ENCODE measurements at places on chromosomes 1 and 21.
A peak's percentile ranks its signal among the peaks of the same experiment; 100 is the strongest.

DNA sequence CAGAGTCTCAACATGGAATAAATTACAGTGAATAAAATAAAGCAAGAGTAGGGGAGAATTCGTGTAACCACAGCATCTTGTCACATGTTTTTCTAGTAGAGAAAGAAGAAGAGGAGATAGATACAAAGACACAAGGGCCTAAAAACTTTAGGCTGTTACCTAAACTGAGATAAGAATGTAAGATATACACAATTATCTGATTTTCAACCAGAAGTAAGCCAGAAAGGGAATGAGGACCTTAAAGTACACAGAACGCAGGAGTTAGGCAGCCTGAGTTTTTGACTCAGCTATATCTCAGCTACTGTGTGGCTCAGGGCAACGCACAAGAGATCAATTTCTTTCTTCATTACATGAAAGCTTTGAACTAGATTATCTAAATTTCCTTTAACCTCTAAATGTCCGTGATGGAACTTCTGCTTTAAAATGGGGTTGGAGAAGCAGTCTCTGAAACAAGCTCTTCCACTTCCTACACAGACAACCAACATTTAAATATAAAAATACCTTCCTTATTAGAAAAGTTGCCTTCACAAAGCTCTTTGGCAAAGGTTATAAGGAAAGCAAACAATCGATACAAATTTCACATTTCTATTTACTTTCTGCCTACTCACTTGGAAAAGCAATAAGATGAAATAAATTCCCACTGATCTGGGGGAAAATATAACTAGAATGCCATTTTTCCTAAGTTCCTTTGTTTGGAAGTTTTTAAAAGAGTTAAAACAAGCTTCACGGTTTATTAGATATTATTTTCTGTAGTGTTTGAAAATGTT is 5.2 kb upstream of the RGS13 start:
- DNase-seq = no peak

GRCh38 chr1:56688522-56689026 is 43.5 kb downstream of the PRKAA2 start:
- DNase-seq = no peak

DNA sequence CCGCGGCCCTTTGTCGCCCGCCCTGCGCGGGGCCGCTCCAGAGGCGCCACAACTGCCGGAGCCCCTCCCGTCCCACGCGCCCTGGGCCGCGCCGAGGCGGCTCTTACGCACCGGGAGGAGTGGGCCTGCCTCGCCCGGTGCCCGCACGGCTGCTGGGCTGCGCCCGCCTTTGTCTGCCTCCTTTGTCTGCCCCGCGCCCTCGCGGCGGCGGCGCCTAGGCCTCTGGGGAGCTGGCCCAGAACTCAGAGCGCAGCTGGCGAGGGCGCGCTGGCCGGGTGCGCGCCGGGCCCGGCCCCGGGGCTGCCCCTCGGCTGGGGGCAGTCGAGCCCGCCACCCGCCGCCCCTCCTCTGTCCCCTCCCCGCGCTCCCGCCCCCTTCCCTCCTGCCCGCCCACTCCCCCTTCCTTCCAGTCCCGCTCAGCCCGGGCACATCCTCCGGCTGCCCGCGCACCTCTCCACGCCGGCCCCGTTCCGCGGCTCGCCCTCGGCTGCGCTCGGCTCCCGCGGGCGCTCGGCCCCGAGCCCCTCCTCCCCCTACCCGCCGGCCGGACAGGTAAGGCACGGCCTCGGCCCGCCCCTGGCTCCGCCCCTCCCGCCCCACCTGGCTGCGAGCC is at the start of gene DRAXIN:
TSS of gene DRAXIN (plus strand) at position 409 of the 613 bp plus-strand sequence. CDS start 14,549 bp downstream, outside the sequence.
- DNase-seq = no peak

GRCh38 chr1:202149566-202149965 is 5.0 kb upstream of the ARL8A start:
- DNase-seq = no peak

- no peak for DNase-seq
Observed at GRCh38 chr1:163772246-163772645, 450.5 kb downstream of the NUF2 start.

DNA sequence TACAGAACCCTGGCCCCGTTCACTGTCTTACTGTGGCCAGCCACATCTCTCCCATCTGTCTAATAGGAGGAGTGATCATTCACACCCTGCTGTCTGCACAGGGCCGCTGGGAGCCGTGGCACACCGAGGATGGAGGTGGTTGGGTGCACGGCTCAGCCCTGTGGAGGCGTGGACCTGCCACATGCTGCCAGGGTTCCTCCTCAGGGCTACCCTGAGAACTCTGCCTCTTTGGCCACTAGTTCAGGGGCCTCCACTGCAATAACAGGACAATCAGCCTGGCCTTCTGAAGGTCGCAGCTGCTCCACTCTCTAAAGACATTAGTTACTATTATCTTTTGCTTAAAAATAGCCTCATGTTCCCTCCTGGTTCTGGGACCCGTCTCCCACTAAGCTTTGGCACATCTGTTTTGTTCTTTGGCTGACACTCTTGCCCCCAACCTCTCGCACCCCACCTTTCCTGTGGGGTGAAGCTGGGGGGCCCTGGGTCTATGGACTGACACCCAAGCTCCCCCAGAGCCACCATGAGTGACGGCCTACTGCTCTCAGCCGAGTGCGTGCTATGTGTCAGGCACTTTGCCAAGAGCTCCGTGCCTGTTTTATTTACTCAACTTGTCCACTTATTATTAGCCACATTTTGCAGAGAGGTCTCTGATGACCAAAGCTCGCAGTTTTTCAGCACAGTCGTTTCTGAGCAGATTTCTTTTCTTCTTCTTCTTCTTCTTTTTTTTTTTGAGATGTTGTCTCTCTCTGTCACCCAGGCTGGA is 66.3 kb downstream of the ARHGEF10L start:
- DNase-seq = no peak

DNA sequence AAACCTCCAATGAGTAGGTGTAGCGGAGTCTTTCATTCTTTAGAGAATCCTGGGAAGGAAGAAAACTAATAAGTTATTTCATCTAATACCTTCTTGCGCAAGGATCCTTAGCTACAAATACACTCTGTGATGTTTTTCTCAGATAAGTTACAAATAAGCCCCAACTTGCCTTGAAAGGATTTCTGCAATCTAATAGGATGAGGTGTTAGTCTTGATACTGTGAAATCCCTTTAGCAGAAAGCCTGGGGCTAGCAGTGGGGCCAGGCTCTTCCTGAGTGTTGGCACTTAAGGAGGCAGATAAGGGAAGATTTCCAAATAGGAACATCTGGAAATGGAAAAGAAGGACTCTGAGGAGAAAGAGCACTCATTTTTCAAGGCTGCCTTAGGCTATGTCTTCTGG is 168.0 kb upstream of the DAB1 start:
- DNase-seq = no peak

GRCh38 chr1:39955547-39956539 is 898 bp downstream of the MFSD2A start:
- no peak for DNase-seq

DNA sequence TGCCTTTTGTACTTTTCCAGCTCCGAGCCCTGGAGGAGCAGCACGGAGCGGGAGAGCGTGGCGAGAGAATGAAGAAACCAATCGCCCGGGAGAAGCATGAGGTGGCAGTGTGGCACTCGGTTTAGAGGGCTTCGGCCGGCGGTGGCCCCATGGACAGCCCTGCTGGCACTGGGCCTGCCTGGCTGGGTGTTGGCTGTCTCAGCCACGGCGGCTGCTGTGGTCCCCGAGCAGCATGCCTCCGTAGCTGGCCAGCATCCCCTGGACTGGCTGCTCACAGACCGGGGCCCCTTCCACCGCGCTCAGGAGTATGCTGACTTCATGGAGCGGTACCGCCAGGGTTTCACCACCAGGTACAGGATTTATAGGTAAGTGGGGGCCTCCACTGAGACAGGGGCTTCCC is 59.0 kb downstream of the BRINP2 start:
- no peak for DNase-seq

DNA sequence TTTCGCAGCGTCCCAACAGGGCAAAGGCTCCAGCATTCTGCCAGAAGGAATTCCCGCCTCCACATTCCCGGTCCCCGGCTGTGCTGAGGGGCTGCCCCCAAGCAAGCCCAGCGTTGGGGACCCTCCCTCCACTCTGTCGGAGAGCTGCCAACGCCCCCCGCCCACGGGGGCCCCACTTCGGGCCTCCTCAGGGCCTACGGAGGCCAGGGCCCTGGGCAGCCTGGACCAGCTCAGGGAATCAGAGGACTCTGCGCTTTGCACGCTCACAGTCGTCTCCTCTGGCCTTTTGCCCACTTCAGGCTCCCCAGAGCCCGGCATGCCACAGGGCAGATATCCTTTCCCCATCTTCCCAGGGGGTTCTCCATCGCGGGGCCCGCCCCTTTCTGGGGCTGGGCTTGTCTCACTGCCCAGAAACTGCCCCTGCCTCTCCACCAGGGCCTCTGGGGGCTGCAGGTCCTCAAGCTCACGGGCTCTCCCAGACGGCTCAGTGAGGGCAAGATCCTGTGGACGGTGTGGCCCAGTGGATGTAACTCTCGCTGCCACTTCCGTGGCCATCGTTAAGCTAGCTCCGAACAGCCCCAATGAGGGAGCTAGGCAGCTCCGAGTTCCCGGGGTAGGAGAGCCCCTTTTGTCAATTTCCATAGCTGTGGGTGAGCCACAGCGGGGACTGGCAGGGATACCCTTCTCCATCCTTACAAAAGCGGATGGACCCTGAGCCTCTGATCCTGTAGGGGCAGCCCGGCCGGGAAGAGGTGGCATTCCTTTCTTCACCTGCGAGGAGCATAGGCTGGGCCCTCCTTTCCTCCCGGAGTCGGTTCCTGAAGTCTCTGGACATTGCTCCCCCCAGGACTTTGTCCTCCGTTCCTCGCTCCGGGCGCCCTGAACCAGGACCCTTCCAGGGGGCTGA is 2.8 kb downstream of the ITPKB start:
- no peak for DNase-seq

DNA sequence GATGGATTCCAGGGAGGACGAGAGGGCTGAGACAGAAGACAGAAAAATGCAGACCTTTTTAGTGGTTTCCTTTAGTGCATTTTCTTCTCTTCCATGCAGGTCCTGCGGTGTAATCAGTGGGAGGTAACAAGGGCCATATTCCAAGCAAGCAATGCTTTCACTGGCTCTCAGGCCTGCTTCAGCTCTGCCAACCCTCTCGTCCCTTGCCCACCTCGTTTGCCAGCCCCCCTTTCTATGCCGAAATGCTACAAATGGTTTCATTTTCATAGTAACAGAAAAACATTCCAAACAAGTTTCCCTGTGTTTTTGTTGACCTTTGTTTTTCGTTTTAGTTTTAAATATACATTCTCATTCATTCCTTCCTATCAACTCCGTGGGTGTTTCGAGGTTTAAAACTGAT is 443.1 kb downstream of the TTLL7 start:
- no peak for DNase-seq

- no peak for DNase-seq
Observed at GRCh38 chr1:32924881-32925344, 23.7 kb upstream of the TMEM54 start.

GRCh38 chr1:64497088-64497883 is 27.4 kb downstream of the CACHD1 start:
- DNase-seq = no peak

GRCh38 chr1:84370831-84371394 is 27.4 kb upstream of the DNASE2B start:
- DNase-seq = no peak

- DNase-seq = peak; percentile 20
Observed at GRCh38 chr1:119582801-119583200, 65.3 kb downstream of the ZNF697 start.

- DNase-seq = no peak
Observed at GRCh38 chr1:164953815-164954214, 394.8 kb downstream of the PBX1 start.

- DNase-seq = no peak
Observed at GRCh38 chr1:31755197-31755611, 8.9 kb downstream of the ADGRB2 start.

DNA sequence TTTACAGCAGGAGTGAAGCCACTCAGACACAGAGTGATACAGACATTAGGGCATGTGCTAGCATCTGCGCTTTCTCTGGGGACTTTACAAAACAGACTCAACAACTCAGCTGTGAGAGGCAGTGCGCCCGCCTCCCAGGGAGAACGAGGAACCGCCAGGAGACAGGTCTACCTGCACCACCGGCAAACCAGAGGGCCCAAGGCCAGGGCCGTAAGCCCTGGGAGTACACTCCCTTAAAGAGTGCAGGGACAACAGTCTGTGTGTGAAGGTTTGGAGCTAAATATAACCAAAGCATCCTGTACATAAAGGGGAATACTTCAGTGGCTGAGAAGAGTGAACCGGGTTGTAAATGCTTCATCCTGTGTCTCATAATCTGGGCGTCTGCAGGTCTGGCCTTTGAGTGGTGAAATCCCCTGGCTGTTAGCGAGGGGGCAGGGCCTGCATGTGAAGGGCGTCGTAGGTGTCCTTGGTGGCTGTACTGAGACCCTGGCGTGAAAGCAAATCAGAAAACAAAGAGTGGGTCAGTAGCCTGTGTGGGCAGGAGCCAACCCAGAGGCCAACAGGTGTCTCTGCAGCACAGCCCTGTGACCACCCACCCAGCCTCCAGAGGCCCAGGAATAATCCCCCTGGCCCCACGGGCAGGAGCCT is 86.9 kb downstream of the CD247 start:
- DNase-seq = no peak

DNA sequence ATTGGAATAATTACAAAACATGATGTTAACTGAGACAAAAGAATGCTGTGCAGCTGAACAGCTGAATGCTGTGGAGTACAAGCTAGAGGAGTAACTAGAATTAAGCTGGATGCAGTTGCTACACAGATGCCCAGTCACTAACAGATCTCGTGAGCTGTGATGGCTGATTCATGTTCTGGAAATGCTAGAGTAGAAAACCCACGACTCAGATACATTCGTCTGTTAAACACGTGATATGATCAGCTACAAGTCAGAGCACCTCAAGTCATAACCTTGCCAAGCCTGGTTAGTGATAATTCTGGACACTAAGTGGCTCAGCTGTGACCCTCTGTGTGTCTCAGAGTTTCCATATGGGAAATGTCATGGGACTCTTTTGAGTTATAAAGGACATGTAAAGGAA is 89.7 kb upstream of the ESRRG start:
- peak; percentile 5 for DNase-seq

GRCh38 chr1:4755301-4755845 is 101.0 kb downstream of the AJAP1 start:
- peak; percentile 80 for DNase-seq

DNA sequence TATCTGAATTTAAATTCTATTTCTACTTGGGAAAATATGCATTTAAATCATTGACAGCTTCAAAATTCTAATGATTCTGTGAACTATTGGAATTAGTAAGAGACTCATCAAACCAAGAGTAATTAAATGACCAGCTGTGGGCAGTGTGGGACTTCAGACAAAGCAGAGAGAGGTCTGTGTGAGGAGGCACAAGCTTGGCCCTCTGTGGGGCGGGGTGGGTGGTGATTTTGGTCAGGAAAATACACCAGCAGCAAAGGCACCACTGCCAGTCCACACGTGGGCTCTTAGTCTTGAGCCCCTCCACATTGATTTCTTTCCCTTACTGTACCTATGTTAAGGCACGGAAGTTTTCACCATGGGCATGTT is 39.2 kb upstream of the RAB4A start:
- no peak for DNase-seq
